Jurkat, Clone E6-1 (cell line): ENCODE measurements at places on chromosomes 4 and X.

GRCh38 chr4:120052856-120053255, 13.8 kb downstream of the MAD2L1 start:
- no peak for DNase-seq

GRCh38 chrX:15860921-15861320, 6.3 kb upstream of the AP1S2 start:
- DNase-seq, result no peak

- no peak for DNase-seq
Observed at GRCh38 chr4:6008766-6009385, 9.4 kb downstream of the C4orf50 start.

- no peak for DNase-seq
Observed at GRCh38 chrX:2500803-2501558, at the start of the genes DHRSX and ZBED1. TSS of gene DHRSX (minus strand) at chrX:2500976. CDS start at chrX:2500925, 51 bp downstream. TSS of gene ZBED1 (minus strand) at chrX:2500976. CDS start at chrX:2490719, 10,257 bp downstream.

GRCh38 chr4:156321203-156321602, 367.5 kb upstream of the CTSO start:
- no peak for DNase-seq

DNA sequence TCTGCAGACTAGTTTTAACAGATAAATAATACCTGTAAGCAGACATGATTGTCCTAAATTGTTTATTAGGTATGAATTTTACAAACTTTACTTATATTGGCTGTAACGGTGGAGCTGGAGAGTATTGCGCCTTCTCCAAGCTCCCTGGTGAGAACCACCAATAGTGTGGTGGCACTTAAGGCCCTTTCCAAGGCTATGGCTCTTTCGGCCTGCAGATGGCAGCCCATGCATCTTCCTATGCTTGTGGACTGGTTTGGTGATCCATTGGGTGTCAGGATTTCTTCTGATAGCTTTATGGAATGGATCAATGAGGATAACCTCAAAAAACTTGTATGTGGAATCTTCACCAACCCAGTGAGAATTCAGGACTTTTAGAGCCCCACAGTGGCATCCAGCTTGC, 7.8 kb downstream of the LARP1B start:
- DNase-seq, result peak; percentile 22

DNA sequence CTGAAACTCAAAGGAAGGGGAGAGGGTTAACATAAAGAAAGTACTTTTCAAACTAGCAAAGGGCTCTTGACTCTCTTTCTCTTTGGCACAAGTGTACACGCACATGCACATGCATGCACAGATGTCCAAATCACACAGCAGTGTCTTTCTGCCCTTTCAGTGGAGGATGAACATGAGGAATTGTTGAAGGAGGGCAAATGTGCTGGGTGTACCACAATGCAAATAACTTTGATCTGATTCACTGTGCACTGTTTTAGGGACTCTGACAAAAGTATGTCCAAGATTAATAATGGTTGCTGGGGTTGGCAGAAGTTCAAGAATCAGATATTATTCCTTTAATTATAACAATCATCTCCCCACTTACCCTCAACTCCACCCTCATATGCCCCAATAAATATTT, 93.8 kb downstream of the GPC4 start:
- no peak for DNase-seq

GRCh38 chrX:20361081-20361889, 94.6 kb upstream of the RPS6KA3 start:
- DNase-seq, result no peak

DNA sequence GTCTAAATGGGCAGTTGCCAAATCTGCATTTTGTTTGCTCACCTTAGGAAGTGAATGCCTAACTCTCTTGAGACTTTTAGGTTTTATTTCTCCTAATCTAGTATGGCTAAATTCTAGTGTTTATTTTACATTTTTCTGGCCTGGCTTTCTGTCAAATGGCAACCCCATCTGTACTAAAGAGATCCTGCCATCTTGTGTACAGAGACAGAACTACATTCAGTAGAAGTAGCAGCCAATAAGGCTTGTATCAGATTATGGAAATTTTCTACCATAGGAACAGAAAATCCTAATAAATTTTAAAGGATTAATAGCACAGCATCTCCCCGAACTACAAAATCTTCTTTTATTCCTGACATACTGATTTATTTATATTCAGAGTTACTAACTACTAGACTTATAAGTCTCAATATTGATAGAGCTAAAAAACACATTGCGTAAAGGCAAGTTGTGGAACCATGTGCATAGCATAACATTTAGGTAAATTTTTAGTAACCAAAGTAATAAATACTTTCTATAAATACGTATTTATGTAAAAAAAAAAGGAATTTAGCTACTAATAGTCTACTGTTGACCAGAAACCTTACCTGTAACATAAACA, 45.5 kb downstream of the TMEM144 start:
- peak; percentile 15 for DNase-seq

DNA sequence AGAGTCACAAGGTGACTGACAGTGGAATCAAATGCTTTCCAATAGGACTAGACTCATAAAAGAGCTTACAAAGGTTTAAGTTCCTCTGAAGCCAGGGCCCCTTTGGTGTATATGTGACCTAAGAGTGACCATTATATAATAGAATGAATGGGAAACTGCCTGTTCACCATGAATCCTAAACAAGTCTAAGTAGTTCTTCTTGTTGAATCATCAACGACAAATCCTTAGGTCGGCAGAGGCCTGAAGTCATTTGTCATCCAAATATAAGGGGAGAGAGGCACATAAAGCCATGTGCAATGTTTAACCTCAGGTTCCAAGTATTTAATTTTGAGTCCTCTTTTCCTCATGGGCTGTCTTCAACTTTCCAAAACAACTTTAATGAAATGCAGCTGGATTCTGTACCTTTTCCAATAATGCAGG, 122.4 kb downstream of the RASL11B start:
- DNase-seq, result no peak

GRCh38 chrX:24657671-24658386, 10.7 kb upstream of the PCYT1B start:
- no peak for DNase-seq

GRCh38 chr4:68451246-68452211, 4.3 kb downstream of the TMPRSS11E start:
- DNase-seq, result no peak

DNA sequence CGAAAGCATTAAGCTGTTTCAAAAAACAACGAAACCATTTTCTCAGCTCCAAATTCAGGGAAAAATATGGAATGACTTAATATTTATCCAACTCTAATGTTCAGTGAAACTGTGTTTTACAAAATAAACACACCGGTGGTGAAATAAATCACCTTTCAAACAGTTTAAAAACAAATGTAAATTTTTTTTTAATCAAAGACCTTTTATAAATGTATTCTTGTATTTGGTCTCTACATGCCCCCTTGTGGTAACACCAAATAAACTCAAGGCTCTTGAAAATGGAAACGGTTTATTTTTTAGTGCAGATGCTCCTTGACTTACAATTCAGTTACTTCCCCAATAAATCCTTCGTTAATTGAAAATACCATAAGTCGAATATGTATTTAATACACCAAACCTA, 45.8 kb upstream of the ITM2A start:
- peak; percentile 60 for DNase-seq

DNA sequence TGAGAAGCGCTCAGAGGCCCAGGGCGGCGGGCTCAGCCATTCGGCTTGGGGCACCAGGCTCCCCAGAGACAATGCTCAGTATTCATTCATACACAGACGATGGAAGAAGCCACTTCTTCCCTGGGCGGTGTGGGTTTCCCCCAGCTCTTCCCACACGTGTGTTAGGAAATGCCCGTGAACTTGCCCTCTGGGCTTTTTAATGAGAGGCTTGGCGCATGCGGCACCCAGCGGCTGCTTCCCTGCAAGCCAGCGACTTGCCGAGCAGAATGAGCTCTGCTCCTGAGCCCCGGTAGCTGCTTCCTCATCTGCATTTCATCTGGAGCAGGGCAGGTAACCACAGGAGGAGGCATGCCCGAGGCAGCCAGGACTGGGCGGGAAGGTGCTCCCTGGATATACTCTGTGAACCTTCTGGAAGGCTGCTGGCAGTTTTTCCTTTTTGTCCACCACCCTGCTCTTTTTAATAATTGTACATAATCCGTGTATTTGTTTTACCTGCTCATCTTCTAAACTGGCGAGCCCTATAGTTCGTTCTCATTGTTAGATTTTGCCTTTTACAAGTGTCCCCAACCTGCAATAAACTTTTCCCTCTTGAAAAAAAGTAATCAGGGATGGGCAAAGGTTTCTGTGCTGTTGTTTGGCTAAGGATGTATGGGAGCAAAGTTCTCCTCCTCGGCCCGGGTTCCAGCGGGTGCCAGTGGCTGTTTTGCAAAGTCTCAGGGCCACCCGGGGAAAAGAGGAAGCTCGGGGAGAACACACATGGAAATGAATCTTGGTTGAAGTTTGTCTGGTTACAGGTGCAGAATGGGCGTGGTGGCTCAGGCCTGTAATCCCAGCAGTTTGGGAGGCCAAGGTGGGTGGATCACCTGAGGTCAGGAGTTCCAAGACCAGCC, 178.8 kb downstream of the DCLK2 start:
- DNase-seq, result no peak

GRCh38 chr4:85769009-85769408, 294.1 kb downstream of the ARHGAP24 start:
- no peak for DNase-seq

- no peak for DNase-seq
Observed at GRCh38 chr4:152864361-152864760, 71.8 kb upstream of the FHDC1 start.

DNA sequence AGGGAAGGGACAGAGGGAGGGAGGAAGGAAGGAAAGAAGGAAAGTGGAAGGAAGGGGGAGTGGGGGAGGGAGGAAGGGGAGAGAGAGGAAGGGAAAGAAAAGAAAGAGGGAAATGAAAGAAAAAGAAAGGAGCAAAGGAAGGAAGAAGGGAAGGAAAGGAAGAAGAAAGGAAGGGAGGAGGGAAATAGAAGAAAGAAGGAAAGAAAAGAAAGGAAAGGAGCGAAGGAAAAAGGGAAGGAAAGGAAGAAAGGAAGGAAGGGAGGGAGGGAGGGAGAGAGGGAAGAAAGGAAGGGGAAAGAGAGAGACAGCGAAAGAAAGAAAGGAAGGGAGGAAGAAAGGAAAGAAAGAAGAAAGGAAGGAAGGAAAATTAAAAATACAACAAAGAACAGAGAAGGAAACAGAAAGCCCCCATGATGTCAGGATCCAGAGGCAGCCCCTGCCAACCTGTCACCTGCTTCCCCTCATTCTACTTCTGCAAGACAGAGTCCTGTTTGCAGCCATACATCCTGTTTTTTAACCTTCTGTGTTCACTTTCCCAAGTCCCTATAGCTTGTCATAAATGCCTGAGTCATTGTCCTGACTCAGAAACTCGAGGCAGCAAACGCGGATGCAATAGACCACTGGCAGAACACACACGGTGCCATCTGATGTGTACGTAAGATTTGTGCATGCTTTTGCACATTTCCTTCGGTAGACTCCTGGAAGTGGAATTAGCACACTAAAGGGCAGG, 77.0 kb upstream of the C4orf50 start:
- DNase-seq, result no peak

GRCh38 chr4:8708401-8709021, 115.9 kb downstream of the CPZ start:
- no peak for DNase-seq

GRCh38 chr4:125358453-125358852, 43.7 kb downstream of the FAT4 start:
- DNase-seq, result no peak

- no peak for DNase-seq
Observed at GRCh38 chr4:36753048-36753447, 471.6 kb downstream of the DTHD1 start.

DNA sequence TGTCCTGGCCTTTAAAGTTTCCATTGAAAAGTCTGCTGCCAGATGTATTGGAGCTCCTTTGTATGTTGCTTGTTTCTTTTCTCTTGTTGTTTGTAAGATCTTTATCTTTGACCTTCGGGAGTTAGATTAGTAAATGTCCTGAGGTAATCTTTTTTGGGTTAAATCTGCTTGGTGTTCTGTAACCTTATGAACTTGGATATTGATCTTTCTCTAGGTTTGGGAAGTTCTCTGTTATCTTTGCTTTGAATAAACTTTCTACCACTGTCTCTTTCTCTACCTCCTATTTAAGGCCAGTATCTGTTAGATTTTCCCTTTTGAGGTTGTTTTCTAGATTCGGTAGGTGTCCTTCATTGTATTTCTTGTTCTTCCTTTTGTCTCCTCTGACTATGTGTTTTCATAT, 447.8 kb downstream of the FAM133A start:
- DNase-seq, result no peak
